ENCODE measurements at places on chromosomes 4 and X.

DNA sequence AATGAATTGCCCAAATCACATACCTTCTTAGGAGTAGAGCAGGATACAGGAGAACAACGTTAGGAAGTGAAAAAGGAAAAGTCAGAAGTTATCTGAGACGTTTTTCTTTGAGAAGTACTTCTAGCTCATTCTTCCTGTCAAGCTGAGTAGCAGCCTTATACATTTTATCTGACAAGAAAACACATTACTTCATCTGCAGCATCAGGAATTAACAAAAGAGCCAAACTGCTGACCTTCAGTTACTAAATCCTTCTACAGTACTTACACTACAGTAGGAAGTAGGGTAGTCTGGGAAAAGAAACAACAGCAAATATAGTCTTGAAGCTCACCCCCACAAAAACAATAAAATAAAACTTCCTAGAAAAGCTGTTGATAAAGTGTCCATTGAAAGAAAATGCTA is 57.0 kb downstream of the ATP11C start:
- DNase-seq: no peak

GRCh38 chr4:145609481-145610427 is 9.4 kb upstream of the MMAA start:
- DNase-seq: peak; percentile 62

DNA sequence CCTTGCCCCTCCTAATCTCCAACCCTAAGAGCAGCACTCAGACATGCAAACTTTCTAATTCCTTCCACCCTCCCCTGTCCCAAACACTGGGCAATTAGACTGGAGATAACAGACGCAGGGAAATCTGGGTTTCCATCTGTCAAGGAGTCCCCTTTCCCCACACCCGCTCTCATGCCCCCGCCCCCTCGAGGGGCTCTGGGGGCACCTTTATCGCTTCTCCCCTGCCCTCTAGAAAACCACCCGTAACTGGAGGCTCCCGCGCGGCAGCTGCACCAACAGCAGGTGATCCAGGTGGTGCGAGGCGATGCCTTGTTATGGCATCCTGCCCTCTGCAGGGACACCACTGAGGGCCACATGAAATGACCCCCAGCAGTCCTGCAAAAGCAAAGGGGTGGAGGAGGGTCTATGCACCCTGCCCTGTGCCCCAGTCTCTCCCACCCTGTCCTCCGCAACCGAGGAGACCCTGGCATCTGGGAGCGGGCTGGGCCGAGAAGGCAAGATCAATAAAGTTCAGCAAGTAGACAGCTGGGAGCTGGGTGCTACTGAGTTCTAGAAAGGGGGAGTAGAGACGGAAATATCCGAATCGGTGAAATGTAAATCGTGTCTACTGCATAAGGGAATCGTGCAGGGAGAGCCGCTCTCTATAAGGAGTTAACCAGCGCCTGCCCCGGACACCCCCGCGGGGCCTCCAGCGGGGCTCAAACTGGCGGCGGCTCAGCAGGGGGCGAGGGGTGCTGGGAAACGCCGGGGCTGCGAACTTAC is 1.6 kb downstream of the KCTD8 start:
- no peak for DNase-seq

DNA sequence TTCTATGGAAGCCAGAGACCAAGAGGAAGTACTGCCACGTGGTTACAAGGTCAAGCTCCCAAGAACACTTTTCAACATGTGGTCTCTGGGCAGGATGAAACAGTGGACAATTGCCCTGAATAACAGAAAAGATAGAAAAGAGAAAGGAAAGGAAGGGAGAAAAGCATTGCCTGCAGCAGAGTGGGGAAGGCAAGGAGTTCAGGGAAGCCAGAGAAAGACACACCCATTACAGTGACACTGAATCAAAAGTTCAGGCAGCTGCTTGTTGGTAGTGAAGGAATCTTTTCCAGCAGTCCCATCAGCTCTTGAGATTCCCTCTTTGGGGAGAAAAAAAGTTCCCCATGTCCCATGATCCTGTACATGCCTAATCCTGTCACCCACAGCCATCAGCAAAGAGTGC is 80.5 kb downstream of the EIF4E start:
- no peak for DNase-seq

GRCh38 chr4:58272311-58272710 is 1162.1 kb upstream of the IGFBP7 start:
- DNase-seq: no peak

DNA sequence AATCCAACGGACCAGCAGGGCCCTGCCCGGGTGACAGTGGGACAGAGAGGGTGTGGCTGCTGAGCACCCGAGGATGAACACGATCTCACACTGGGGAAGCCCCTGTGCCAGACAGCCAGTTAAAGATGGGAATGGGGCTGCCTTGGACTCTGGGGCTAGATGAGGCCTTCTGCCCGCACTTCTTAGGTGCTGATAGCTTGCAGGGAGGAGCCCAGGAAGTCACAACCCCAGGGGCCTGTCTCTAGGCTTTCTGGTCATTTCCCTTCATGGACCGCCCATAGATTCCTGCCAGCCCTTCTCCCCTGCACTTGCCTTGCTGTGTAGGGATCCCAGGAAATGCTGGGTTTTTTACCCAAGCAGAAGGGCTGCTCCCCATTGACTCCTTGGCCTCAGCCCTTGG is 6.2 kb downstream of the ZNF275 start:
- no peak for DNase-seq

- peak; percentile 58 for DNase-seq
These were observed 429 bp downstream of the UVSSA start for GRCh38 chr4:1347410-1347864.

DNA sequence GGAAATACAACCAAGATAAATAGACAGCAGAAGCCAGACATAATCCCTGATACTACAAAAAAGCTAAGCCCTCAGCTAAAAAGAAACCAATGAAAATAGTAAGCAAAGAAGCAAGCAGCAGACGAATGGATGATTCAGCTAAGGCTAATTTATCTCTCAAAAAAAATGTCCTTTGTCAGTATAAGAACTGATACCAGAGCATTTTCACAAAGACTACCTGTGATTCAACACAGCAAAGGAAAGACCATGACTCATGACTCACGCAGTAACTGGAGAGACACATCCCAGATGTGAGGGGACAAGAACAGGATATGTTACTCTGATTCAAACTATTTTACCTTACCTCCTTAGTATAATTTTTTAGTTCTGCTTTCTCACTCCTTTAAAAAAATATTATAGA is 22.7 kb upstream of the TMPRSS11F start:
- DNase-seq: no peak

DNA sequence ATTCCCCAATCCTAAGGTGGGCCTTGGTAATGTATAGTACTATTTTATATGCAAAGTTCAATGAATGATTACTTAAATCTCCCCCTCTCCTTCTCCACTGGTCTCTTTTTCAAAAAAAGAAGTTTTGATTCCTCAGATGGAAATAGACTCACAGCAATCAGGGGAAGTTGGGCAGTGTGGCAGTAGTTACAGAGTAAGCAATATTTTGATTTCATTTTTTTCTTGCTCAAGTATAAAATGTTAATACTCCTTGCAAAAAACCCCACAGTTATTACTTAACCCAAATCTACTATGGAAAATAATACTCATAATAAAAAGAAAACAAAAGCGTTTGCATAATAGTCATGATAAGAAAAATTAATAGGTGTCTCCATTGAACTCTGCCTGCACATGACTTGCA is 56.9 kb upstream of the CXCL8 start:
- DNase-seq: no peak

GRCh38 chr4:36255577-36255976 is 11.3 kb upstream of the ARAP2 start:
- no peak for DNase-seq

DNA sequence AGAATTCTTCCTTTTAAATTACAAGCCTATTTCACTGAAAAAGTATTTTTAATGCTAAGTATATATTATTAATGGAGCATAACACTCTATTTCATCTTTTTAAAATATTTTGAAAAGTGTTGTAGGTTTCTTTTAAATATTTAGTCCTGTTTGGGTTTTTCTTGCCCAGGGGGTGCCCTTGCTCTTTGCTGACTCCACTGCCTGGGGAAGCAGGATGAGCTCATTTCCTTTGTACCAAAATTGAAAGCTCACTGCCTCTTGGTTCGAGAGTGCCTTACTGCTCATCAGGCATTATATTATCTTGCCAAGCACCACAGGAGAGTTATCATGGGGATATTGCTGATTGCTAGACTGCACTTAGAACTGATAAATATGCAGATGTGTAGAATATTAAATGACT is 819.2 kb downstream of the PCDH18 start:
- DNase-seq: no peak

- no peak for DNase-seq
These were observed 103.3 kb upstream of the SLC4A4 start for GRCh38 chr4:71235311-71236201.

- DNase-seq: no peak
These were observed 753.6 kb downstream of the RAPGEF2 start for GRCh38 chr4:159856451-159856850.
